ENCODE measurements at places on chromosomes 5 and 9. TPM values are rescaled to one million over a fixed set of nuclear protein-coding genes. Genes with fewer than 3 reads are reported as not detected.

The CEL gene
- total RNA-seq = 0.48 TPM

The STKLD1 gene
- total RNA-seq = 0.68 TPM

The PCDHGC3 gene
- 6.0 TPM for total RNA-seq

The EQTN gene
- not detected for total RNA-seq

The PHYHD1 gene
- total RNA-seq = 3.2 TPM

The PKD2L2 gene
- not detected for total RNA-seq

The EDIL3 gene
- total RNA-seq = 17.1 TPM

The C5 gene
- total RNA-seq = 1.5 TPM

The CCL19 gene
- not detected for total RNA-seq

The SPATA6L gene
- 13.2 TPM for total RNA-seq

The CCNJL gene
- 37.6 TPM for total RNA-seq

The ADAMTS13 gene
- total RNA-seq = 11.1 TPM

DNA sequence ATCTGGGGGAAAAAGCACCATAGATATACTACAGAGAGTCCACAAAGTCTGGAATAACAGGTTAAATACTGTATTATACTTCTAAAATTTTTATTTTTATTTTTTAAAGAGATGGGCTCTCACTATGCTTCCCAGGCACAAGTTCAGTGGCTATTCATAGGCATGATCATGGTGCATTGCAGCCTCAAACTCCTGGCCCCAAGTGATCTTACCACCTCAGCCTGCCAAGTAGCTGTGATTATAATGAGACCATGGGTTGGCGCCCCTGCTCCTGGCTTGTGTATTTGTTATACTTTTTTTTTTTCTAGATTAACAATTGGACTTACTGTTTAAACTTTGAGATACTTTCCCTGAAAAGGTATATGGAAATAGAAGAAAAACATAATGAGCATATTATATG is 25.9 kb downstream of the ERBIN start:
- no peak for DNase-seq

DNA sequence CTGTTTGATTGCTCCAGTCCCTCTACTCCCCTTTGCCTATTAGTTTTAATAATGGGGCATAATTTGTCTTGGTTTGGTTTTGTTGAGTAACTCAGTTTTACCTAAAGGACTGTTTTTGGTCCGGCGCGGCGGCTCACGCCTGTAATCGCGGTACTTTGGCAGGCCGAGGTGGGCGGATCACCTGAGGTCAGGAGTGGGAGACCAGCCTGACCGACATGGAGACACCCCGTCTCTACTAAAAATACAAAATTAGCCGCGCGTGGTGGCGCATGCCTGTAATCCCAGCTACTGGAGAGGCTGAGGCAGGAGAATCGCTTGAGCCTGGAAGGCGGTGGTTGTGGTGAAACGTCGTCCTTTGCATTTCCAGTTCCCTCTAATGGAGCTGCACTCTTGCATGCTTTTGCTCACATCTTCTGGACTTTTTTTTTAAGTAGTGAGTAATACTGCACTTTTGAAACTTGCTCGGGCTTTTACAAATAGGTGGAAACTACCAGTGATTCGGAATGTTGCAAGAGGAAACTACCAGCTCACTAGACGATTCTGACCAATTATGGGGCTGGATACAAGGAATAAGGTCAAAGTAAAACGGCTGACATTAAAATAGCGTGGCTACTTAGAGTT is 721 bp upstream of the MAML1 start:
- peak; percentile 17 for DNase-seq

- DNase-seq = no peak
Observed at GRCh38 chr9:1878811-1879210, 136.3 kb upstream of the SMARCA2 start.

DNA sequence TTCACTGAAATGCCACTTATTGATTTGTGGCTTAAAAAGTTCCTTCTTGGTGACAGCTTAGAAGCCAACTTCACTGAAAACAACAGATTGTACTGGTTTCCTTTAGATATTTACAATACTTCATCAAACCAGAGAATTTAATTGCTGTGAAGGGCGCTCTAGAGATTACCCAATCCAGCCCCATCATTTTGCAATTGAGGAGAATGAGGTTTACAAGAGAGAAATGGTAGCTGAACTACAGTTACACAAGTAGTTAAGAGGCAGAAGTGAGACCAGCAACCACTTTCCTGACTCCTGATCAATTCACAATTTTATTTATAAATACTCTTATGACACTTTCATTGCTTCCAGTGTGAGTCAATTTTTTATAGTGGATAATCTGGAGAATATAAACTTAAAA is 103.5 kb upstream of the APC start:
- DNase-seq = no peak

GRCh38 chr9:8802242-8802641 is 1002.7 kb upstream of the DMAC1 start:
- peak; percentile 13 for DNase-seq

DNA sequence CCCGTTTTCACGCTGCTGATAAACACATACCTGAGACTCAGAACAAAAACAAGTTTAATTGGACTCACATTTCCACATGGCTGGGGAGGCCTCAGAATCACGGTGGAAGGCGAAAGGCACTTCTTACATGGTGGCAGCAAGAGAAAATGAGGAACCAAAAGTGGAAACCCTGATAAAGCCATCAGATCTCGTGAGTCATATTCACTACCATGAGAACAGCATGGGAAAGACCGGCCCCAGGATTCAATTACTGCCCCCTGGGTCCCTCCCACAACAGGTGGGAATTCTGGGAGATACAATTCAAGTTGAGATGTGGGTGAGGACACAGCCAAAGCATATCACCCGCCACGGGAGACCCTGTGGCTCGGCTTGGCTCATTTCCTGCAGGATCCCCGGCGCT is 20.2 kb downstream of the EXD3 start:
- no peak for DNase-seq

GRCh38 chr5:116075191-116075831 is 9.5 kb upstream of the COMMD10 start:
- DNase-seq = no peak

DNA sequence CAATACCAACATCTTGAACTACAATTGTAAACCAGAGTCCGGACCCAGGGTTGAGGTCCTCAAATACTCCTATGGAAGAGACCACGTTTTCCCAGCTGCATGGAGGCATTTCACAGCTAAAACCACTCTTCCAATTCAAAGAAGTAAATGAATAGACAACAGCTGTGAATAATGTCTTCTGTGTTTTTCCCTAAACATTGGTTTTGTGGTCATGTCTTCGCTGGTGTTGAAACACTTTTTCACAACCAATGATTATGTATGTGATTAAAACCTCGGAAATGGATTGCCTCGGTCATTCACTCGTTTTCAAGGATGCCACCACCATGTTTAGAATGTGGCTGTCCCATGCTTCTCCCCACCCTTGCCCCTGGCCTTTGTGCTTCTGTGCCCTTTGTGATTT is 9.4 kb upstream of the TENT4A start:
- no peak for DNase-seq

GRCh38 chr5:93100976-93101375 is 480.0 kb downstream of the NR2F1-AS1 start:
- DNase-seq = no peak

GRCh38 chr5:158534203-158534602 is 565.5 kb downstream of the EBF1 start:
- no peak for DNase-seq

GRCh38 chr9:134807716-134808446 is 72.7 kb upstream of the FCN2 start:
- DNase-seq = no peak

DNA sequence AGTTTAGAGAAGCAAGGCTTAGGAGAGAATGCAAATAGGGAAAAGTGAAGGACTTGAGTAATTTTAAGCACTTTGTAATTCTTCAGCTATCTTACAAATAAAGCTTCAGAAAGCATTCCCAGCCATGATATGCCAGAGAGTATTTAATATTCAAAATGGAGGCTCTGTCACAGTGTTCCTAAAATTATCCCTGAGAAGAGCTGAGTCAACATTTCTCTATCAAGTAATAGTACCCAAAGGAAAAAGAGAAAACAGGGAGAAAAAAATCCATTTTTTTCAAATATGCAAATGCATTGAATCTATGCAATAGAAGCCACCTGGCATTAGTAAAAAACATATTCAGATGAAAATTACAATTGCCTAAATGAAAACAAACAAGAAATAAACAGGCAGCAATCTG is 392.6 kb upstream of the FAM174A start:
- no peak for DNase-seq

- no peak for DNase-seq
Observed at GRCh38 chr9:87793292-87793691, 67.4 kb downstream of the CTSL start.

All from transverse colon (tissue), 4 donors.